T-helper 2 cell (primary cell): ENCODE measurements at places on chromosomes 7 and 10.

DNA sequence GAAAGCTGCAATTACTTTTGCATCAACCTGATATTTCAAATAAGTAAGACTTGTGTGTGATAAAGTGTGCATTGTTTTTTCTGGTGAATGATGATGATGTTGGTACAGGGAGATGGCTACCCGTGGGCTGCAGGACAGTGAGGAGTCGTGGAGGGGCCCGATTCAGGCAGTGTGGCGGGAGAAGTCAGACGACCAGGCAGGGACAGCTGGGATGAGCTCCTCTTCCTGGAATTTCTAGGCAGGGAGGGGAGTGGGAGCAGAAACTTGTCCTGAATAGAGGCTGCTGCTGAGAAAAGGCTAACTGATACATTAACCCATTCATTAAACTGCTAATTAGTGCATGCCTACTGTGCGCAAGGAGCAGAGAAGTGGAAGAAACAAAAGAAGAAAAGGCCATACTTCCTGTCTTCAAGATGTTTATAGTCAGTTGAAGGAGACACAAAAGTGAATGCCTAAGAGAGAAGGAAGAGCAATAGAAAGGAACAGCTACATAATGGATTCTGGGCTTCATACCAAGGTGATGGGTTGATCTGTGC, 9.3 kb upstream of the GATAD1 start:
- no peak for DNase-seq

- DNase-seq = no peak
These were observed 10.7 kb upstream of the FMC1 start for GRCh38 chr7:139330333-139331030.

- DNase-seq = no peak
These were observed 710.1 kb upstream of the KCND2 start for GRCh38 chr7:119562839-119563238.

DNA sequence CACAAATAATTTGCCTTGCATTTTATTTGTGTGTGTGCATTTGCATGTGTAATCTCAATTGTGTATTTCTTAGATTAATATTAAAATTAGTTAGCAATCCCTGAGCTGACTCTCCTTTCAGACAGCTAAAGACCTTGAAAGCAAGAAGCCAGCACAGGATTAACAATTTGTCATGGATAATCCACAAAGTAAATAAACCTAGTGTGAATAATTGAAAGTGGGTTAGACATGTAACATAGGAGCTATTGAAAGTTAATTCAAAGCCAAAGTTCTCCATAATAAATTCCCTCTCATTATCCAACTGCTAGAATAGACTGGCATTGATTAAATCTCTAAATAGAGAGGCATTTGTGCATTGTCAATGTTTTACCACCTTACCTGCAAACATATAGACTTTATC, 326.1 kb downstream of the PLXDC2 start:
- DNase-seq = no peak

- DNase-seq = no peak
These were observed 49.7 kb upstream of the YAE1 start for GRCh38 chr7:39516498-39516897.
